ENCODE measurements at places on chromosomes 2 and 18. TPM values are rescaled to one million over a fixed set of nuclear protein-coding genes. Genes with fewer than 3 reads are reported as not detected.

Gene LHCGR
- 7.5 TPM for total RNA-seq

Gene SPP2
- total RNA-seq: not detected

Gene EPAS1
- total RNA-seq: 142 TPM

Gene ANKRD62
- total RNA-seq: 56.8 TPM

Gene HOXD4
- total RNA-seq: 13.3 TPM

Gene TTC21B
- total RNA-seq: 46.6 TPM

Gene FARSB
- 22.8 TPM for total RNA-seq

Gene MROH2A
- total RNA-seq: 5.3 TPM

Gene CUL3
- 184 TPM for total RNA-seq

Gene BOLA3
- 56.2 TPM for total RNA-seq

Gene KIAA2012
- total RNA-seq: 1.3 TPM

Gene RSAD2
- total RNA-seq: 4.4 TPM

Gene DSG3
- 0.16 TPM for total RNA-seq

Gene PREB
- total RNA-seq: 82.0 TPM

Gene GALR1
- total RNA-seq: 0.16 TPM

Gene RNF152
- 20.3 TPM for total RNA-seq

Gene CCDC93
- 61.6 TPM for total RNA-seq

Gene SATB2
- 14.1 TPM for total RNA-seq

Gene NETO1
- total RNA-seq: 5.5 TPM

Gene CRYBA2
- total RNA-seq: 0.56 TPM

Gene ELAC1
- 16.9 TPM for total RNA-seq

Gene BOLL
- 51.0 TPM for total RNA-seq

Gene CBLN2
- total RNA-seq: 1.1 TPM

Gene ATG4B
- 159 TPM for total RNA-seq

Gene HTR2B
- total RNA-seq: 0.16 TPM

Gene RAB6C
- total RNA-seq: 1.9 TPM

Gene RAD51AP2
- 11.1 TPM for total RNA-seq

Gene RUFY4
- total RNA-seq: 0.37 TPM

Gene FIGN
- total RNA-seq: 3.6 TPM

Gene ACTG2
- 1.3 TPM for total RNA-seq

Gene CNNM4
- total RNA-seq: 18.4 TPM

Gene GKN1
- not detected for total RNA-seq

Gene TFPI
- total RNA-seq: 10.5 TPM

Gene PFN4
- total RNA-seq: 62.8 TPM

Gene OR6B2
- total RNA-seq: not detected

Gene CCDC142
- 30.2 TPM for total RNA-seq

Gene GAREM2
- total RNA-seq: 5.4 TPM

Gene VRK2
- total RNA-seq: 16.6 TPM

Gene KLHL14
- total RNA-seq: 2.0 TPM

Gene PKDCC
- 122 TPM for total RNA-seq

Gene MERTK
- total RNA-seq: 73.8 TPM

Gene SMAD2
- total RNA-seq: 115 TPM

Gene LIMS4
- total RNA-seq: 11.2 TPM

Gene MTX2
- 58.0 TPM for total RNA-seq

Gene REG3G
- 22.3 TPM for total RNA-seq

Gene ZSWIM2
- total RNA-seq: 5.0 TPM

Gene EFR3B
- total RNA-seq: 3.7 TPM

Gene AGXT
- total RNA-seq: not detected

Gene TMEM37
- total RNA-seq: 7.0 TPM

Gene DPP4
- total RNA-seq: 1.7 TPM

Gene GALNT5
- total RNA-seq: 0.06 TPM

Gene SERPINB2
- not detected for total RNA-seq

Gene CIB4
- total RNA-seq: 7.5 TPM

Gene FER1L5
- 7.1 TPM for total RNA-seq

Gene CD28
- 0.24 TPM for total RNA-seq

Gene XRCC5
- total RNA-seq: 132 TPM

Gene COQ10B
- total RNA-seq: 17.9 TPM
